ENCODE measurements at places on chromosomes 11 and 22. TPM values are rescaled to one million over a fixed set of nuclear protein-coding genes. Genes with fewer than 3 reads are reported as not detected.

GRCh38 chr11:77067861-77068443 lies 1.2 kb downstream of the CAPN5 start:
- no peak overlapping the region for H3K27ac ChIP-seq
- no peak for DNase-seq
- peaks cover 9% of the 10 kb centered on the region for H3K4me1 ChIP-seq
- no peaks in the 10 kb centered on the region for H3K36me3 ChIP-seq
- H3K4me3 ChIP-seq, result no peak overlapping the region
- H3K27me3 ChIP-seq, result no peaks in the 10 kb centered on the region

GRCh38 chr22:49191506-49191980 lies 636.1 kb downstream of the BRD1 start:
- DNase-seq, result no peak
- H3K36me3 ChIP-seq, result no peaks in the 10 kb centered on the region
- H3K4me3 ChIP-seq, result no peak overlapping the region
- H3K4me1 ChIP-seq, result no peaks in the 10 kb centered on the region
- H3K27me3 ChIP-seq, result no peaks in the 10 kb centered on the region

GRCh38 chr22:17910561-17911311 lies 113.6 kb downstream of the MICAL3 start:
- H3K4me3 ChIP-seq, result no peak overlapping the region
- H3K36me3 ChIP-seq, result no peaks in the 10 kb centered on the region
- no peaks in the 10 kb centered on the region for H3K4me1 ChIP-seq
- H3K27ac ChIP-seq, result no peak overlapping the region
- H3K27me3 ChIP-seq, result no peaks in the 10 kb centered on the region

The PRR5L gene
- total RNA-seq, result 47.6 TPM

The HBB gene
- total RNA-seq, result not detected

DNA sequence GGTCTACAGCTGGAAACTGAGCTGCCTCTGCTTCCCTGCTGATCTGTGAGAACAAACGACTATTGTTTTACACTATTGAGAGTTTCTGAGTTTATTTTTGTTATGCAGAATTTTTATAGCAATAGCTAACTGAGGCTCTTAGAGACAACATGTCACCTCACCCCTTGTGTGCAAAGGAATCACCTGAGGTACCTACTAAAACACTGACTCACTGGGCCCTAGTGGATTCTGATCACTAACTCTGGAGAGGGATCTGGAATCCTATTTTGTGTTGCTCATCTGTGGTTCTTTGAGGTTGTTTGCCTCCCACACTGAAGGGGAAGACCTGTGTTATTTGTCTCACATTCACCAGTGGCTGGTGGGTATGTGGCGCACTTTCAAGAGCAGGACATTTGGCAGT lies 13.4 kb upstream of the B3GAT1 start:
- H3K4me3 ChIP-seq, result no peak overlapping the region
- H3K27me3 ChIP-seq, result no peaks in the 10 kb centered on the region
- no peak overlapping the region for H3K27ac ChIP-seq
- H3K4me1 ChIP-seq, result no peaks in the 10 kb centered on the region
- H3K36me3 ChIP-seq, result no peaks in the 10 kb centered on the region

GRCh38 chr22:31605851-31606585 lies 56.0 kb downstream of the PISD start:
- DNase-seq, result no peak
- H3K27me3 ChIP-seq, result no peaks in the 10 kb centered on the region
- H3K36me3 ChIP-seq, result no peaks in the 10 kb centered on the region
- H3K4me1 ChIP-seq, result no peaks in the 10 kb centered on the region
- no peak overlapping the region for H3K4me3 ChIP-seq

The GLYATL1 gene
- not detected for total RNA-seq

DNA sequence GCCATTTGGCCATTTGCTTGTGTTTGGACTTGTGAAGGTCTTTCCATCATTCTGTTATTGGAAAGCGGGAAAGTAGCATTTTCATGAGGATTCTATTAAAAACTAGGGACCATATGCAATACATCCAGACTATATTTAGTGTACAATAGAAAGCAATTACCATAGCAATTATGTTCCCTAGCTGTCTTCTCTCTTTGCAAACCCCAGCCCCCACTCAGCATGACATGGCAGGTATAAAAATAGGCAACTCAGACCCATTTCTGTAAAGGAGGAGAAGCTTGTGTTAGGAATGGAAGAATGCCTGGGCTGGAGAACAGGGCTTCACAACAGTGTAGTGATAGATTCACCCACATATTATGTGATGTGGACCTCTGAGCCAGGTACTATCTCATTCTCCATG lies 12.4 kb downstream of the OR51B6 start:
- DNase-seq, result no peak
- H3K4me3 ChIP-seq, result no peak overlapping the region
- no peak overlapping the region for H3K27ac ChIP-seq
- H3K4me1 ChIP-seq, result no peaks in the 10 kb centered on the region
- no peaks in the 10 kb centered on the region for H3K36me3 ChIP-seq
- H3K27me3 ChIP-seq, result no peaks in the 10 kb centered on the region

GRCh38 chr11:723120-723883 lies 17.3 kb downstream of the EPS8L2 start:
- peak; percentile 67 for DNase-seq
- H3K4me1 ChIP-seq, result peaks cover 19% of the 10 kb centered on the region
- H3K27me3 ChIP-seq, result no peaks in the 10 kb centered on the region
- no peak overlapping the region for H3K27ac ChIP-seq
- no peaks in the 10 kb centered on the region for H3K36me3 ChIP-seq

- H3K4me1 ChIP-seq, result peaks cover 19% of the 10 kb centered on the region
- H3K27ac ChIP-seq, result peak overlapping the region; percentile 87
- H3K4me3 ChIP-seq, result peak overlapping the region; percentile 95
- DNase-seq, result no peak
Observed at GRCh38 chr11:96342014-96342960, 708 bp downstream of the MAML2 start.

DNA sequence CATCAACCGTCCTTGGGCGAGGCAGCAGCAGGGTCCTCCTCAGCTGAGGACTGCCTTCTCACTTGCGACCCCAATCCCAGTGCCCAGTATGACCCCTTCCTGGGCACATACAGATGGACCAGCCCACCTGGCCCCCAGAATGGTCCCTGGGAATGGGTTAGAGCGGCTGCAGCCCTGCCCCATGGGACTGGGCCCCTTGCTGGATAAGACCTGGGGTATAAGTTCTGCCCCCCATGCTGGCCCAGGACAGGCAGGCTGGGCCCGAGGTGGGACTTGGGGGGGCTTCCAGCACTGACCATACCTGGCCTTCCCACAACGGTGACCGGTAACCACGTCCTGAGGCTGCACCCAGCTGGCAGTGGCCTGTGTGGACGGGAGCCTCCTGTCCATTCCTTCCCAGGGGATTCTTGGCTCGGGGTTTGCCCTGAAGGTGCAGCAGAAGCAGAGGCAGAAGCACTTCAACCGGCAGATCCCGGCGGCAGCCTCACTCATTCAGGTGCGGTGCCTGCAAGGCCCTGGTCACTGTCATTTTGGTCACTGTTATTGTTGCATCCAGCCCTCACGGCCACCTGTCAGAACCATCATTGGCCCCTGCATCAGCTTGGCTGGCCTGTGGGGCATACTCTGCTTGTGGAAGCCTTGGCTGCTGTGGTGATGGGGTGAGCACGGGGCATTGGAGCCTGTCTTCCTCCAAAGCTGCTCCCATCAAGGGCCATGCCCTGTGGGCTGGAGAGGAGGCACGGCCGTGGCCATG lies 114.8 kb downstream of the KCNQ1OT1 start:
- no peak overlapping the region for H3K27ac ChIP-seq
- H3K4me1 ChIP-seq, result no peaks in the 10 kb centered on the region
- no peak overlapping the region for H3K4me3 ChIP-seq

DNA sequence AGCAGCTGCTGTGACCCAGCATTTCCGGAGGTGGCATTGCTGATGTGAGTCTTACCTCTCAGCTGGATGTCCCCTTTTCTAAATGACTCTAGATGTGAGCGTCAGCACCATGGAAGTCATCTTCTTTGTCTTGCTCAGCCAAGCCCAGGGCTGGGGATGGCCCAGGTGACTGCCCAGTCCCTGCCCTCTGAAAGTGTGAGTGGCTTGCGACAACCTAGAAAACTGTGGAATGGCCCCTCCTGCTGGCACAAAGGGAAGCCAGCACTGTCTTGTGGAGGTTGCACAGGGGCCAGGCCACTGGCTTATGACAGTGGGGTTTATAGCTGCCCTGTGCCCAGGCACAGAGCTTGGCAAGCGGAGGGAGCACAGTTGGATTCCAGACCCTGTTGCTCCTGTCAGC lies 6.2 kb downstream of the TUB start:
- no peak overlapping the region for H3K4me3 ChIP-seq
- H3K27ac ChIP-seq, result no peak overlapping the region
- DNase-seq, result no peak
- no peaks in the 10 kb centered on the region for H3K4me1 ChIP-seq
- H3K36me3 ChIP-seq, result no peaks in the 10 kb centered on the region

DNA sequence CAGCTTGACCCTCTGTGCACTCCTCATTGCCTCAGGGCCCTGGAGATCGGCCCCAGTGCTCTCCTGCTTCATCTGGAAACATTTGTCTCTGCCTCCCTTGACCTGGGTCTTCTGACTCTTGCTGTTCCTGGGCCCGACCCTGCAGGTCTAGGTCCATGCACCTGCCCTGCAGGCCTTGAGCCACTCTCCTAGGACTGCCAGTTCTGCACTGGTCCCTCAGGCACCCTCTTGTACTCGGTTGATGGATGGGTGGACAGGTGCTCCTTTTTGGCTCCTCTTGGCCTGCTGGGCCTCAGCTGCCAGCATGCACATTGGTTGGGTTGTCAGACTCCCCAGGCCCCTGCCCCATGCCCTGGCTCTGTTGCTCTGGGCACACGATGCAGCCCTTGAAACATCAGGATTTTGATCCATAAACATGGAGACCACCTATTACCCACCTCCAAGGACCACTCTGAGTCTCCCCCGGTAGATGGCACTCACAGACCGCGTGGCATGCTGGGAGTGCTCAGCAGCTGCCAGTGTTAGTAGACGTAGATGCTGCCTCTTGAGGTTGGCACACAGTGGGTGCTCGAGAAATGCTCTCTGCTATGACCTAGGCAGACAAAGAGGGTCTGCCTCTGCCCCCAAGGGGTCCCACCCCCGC lies 20.2 kb upstream of the ACR start:
- no peak for DNase-seq
- no peaks in the 10 kb centered on the region for H3K36me3 ChIP-seq
- no peak overlapping the region for H3K4me3 ChIP-seq
- H3K27ac ChIP-seq, result no peak overlapping the region

- H3K4me1 ChIP-seq, result peaks cover 7% of the 10 kb centered on the region
- DNase-seq, result no peak
- H3K27me3 ChIP-seq, result no peaks in the 10 kb centered on the region
- H3K36me3 ChIP-seq, result no peaks in the 10 kb centered on the region
- H3K27ac ChIP-seq, result no peak overlapping the region
- H3K4me3 ChIP-seq, result no peak overlapping the region
Observed at GRCh38 chr11:86594746-86595145, 77.7 kb downstream of the ME3 start.

DNA sequence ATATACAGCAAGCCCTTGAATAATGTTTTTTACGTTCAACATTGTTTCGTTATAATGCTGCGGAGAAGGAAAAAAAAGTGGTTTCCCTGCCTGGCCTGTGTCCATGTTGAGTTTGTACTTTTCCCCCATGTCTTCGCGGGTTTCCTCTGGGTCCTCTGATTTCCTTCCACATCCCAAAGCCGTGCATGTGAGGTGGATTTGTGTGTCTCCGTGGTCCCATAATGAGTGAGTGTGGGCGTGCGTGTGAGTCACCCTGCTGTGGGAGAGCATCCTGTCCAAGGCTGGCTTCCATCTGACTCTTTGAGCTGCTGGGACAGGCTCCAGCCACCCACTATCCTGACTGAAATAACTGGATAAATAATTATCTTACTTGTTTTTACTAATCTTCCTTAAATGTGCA lies 29.6 kb upstream of the SNX19 start:
- no peak for DNase-seq
- H3K27ac ChIP-seq, result no peak overlapping the region
- H3K4me3 ChIP-seq, result no peak overlapping the region
- H3K27me3 ChIP-seq, result no peaks in the 10 kb centered on the region

- H3K36me3 ChIP-seq, result no peaks in the 10 kb centered on the region
- H3K4me3 ChIP-seq, result no peak overlapping the region
- no peaks in the 10 kb centered on the region for H3K27me3 ChIP-seq
Observed at GRCh38 chr11:88494848-88495247, 157.3 kb upstream of the CTSC start.

The MRGPRX4 gene
- total RNA-seq, result not detected

GRCh38 chr11:66131937-66132632 lies 62.0 kb downstream of the PACS1 start:
- H3K36me3 ChIP-seq, result no peaks in the 10 kb centered on the region
- no peak overlapping the region for H3K4me3 ChIP-seq
- peaks cover 28% of the 10 kb centered on the region for H3K4me1 ChIP-seq
- DNase-seq, result no peak

The RBMXL2 gene
- total RNA-seq, result not detected

DNA sequence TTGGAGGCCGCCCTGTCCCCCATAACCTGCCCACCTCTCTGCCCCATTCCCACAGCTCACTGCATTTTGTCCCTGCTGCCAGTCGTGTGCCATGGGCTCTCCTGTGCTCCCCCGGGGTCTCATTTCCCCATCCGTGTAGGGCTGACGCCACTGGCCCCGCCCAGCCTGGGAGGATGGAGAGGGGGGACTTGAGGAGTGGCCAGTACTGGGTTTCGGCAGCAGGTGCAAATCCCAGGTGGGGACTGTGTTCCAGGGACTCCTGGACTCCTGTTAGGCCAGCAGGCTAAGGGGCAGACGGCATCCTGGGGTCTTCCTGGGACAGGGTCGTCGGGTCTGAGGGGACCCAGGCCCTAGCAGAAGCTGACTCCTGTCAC lies 1.2 kb upstream of the MYO7A start:
- DNase-seq, result no peak
- H3K4me1 ChIP-seq, result peaks cover 3% of the 10 kb centered on the region
- peak overlapping the region; percentile 40 for H3K4me3 ChIP-seq
- H3K36me3 ChIP-seq, result peaks cover 2% of the 10 kb centered on the region
- H3K27me3 ChIP-seq, result no peaks in the 10 kb centered on the region
- H3K27ac ChIP-seq, result no peak overlapping the region

The SSRP1 gene
- total RNA-seq, result 46.9 TPM

- peak overlapping the region; percentile 30 for H3K27ac ChIP-seq
- no peaks in the 10 kb centered on the region for H3K27me3 ChIP-seq
- peaks cover 25% of the 10 kb centered on the region for H3K4me1 ChIP-seq
- DNase-seq, result no peak
- peaks cover 6% of the 10 kb centered on the region for H3K36me3 ChIP-seq
- H3K4me3 ChIP-seq, result no peak overlapping the region
Observed at GRCh38 chr11:72742513-72743320, 9.5 kb downstream of the ARAP1 start.

GRCh38 chr11:132742929-132743328 lies 789.4 kb downstream of the OPCML start:
- no peak overlapping the region for H3K27ac ChIP-seq
- H3K27me3 ChIP-seq, result no peaks in the 10 kb centered on the region
- H3K4me3 ChIP-seq, result no peak overlapping the region
- no peak for DNase-seq
- no peaks in the 10 kb centered on the region for H3K4me1 ChIP-seq

GRCh38 chr11:111457731-111458368 lies 54.3 kb downstream of the BTG4 start:
- H3K27me3 ChIP-seq, result no peaks in the 10 kb centered on the region
- H3K4me1 ChIP-seq, result no peaks in the 10 kb centered on the region
- DNase-seq, result no peak
- no peaks in the 10 kb centered on the region for H3K36me3 ChIP-seq
- H3K4me3 ChIP-seq, result no peak overlapping the region
